Transverse colon (tissue), 4 donors: ENCODE measurements at places on chromosomes 2 and 18.

- no peak for DNase-seq
Measured at GRCh38 chr18:2853926-2854664, 7.3 kb downstream of the EMILIN2 start.

- DNase-seq, result no peak
Measured at GRCh38 chr2:81213598-81213997, 909.0 kb upstream of the LRRTM1 start.

- DNase-seq, result no peak
Measured at GRCh38 chr2:233498126-233498525, 68.5 kb downstream of the USP40 start.

DNA sequence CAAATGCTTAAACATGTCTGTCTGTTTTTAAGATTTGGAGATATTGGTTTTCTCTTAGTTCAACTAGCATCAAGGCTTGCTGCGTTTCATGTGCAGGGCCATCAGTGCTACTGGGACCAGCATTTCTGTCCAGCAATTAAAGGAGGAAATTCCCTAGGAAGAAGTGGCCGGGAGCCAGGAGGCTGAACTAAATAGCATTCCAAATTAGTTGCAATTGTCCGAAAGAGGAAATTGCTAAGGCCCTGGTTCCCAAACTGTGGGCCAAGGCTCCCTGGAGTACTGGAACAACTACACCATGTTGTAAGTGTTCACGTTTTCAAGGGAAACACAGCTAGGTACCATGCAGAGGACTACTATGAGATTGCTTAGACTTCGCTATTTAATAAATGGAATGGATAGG lies 257.9 kb downstream of the PTPRM start:
- no peak for DNase-seq
